GM12864 (cell line): ENCODE measurements at places on chromosomes 4 and X.

GRCh38 chr4:76562161-76562560 lies 127.1 kb downstream of the SHROOM3 start:
- DNase-seq = no peak

- DNase-seq = no peak
Observed at GRCh38 chrX:46178763-46179162, 366.5 kb downstream of the ZNF674 start.

DNA sequence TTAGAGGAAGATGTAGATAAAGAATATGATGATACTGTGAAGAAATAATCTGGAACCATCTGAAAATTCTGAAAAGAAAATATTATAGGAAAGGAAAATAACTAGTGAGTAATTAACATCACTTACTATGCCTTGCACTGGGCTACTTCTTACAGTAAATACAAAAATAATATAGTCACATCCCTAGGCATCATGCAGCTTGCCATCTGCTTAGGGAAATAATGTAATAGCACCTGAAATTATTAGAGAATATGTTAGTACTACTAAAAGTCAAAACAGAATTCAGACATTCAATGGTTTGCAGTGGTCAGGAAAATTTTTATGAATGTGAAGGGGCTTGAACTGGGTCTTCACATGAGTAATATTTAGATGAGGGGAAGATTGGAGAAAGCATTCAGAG lies 272.2 kb upstream of the EMCN start:
- no peak for DNase-seq

- DNase-seq = no peak
Observed at GRCh38 chrX:3815896-3816664, 102.6 kb upstream of the PRKX start.

- DNase-seq = no peak
Observed at GRCh38 chr4:157170321-157170720, 50.2 kb upstream of the GRIA2 start.

DNA sequence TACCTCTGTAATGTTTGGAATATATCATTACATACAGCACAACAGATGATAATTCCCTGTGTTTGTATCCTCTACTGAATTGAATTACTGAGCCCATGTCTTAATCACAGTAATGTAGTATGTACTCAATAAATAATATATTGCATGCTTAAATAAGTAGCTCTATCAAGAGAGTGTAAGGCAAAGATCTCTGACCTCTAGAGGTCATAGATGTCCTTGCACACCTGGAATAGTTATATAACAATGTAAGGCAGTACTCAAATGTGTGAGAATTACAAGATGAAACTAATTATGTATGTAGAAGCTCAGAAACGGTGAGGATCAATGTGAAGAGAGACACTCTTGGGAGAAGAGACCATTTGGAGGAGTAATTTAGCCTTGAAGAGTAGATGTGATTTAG lies 14.3 kb upstream of the GCNA start:
- DNase-seq = no peak

GRCh38 chr4:7185487-7186030 lies 6.8 kb upstream of the SORCS2 start:
- DNase-seq = no peak

GRCh38 chr4:147987252-147987651 lies 255.4 kb downstream of the ARHGAP10 start:
- DNase-seq = no peak

GRCh38 chr4:119130365-119131065 lies 5.1 kb upstream of the MYOZ2 start:
- DNase-seq = no peak

DNA sequence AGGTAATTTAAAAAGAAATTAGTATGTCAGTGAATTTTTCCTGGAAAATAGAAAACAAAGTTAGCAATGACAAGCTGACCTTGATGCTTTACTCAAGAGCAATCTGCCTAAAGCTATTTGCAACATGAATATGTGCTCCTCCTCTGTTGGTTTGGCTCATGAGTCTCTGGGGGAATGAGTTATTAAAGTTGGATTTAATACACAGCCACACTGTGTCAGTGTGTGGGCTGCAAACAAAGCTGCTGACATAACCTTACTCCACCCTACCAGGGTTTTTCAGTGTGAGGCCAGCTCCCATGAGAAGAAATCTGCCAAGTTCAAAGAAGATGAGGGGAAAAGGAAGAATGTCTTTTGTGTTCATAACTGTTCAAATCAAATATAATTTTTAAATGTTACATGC lies 280.5 kb downstream of the TLL1 start:
- no peak for DNase-seq

DNA sequence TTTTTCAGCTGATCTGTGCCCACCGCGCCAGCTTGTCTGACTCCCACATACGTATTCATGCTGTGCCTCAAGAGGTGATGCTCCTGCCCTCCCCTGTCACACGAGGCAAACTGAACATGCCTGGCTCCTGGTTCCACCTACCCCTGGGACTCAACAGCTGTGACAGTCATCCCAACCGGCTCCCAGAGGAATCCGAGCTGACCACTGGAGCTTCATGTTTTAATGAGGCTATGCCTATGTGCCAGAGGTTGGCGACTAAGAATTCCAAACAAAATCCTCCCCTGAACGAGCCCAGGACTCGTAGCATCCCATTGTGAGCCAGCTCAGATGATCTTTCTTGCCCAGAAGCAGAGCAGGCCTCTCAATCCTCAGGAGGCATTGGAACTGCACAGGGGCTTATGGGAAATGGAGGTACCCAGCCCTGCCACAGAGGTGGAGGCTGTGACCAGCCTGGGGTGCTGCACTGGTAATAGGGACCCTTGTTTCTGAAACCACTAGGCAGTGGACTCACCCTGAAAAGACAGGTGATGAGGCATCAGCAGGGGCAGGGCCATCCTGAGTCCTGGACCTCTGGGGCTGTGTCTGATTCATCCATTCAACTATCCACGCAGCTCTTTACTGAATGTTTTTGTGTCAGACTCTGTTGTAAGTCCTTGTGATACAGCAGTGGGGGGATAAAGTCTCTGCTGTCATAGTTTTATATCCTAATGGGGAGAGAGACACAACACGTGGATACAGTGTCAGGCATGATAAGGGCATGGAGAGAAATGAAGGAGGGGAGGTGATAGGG lies 325.0 kb downstream of the EVC2 start:
- DNase-seq = no peak

- no peak for DNase-seq
Observed at GRCh38 chr4:143186212-143186611, 1.5 kb downstream of the USP38 start.

- no peak for DNase-seq
Observed at GRCh38 chr4:137299281-137299680, 233.0 kb downstream of the PCDH18 start.

DNA sequence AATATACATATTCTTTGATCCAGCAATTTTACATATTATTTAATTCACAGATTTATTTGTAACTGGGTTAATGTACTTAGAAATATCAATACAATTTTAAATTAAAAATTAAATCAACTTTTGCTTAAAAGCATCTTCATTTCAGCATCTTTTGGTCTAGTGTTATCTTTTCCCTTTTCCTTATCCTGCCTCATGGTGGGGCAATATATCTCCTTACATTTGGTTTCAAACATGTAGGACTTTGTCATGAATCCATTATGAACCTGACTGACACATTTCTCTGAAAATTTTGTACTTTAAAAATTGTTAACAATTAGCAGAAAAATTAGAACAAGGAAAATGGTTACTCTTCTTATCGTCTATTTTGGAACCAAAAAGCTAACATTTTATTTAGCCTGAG lies 42.8 kb upstream of the ANK2 start:
- DNase-seq = no peak

GRCh38 chr4:86283371-86283770 lies 76.5 kb downstream of the MAPK10 start:
- no peak for DNase-seq

- no peak for DNase-seq
Observed at GRCh38 chr4:19130866-19131265, 1109.3 kb upstream of the LCORL start.

DNA sequence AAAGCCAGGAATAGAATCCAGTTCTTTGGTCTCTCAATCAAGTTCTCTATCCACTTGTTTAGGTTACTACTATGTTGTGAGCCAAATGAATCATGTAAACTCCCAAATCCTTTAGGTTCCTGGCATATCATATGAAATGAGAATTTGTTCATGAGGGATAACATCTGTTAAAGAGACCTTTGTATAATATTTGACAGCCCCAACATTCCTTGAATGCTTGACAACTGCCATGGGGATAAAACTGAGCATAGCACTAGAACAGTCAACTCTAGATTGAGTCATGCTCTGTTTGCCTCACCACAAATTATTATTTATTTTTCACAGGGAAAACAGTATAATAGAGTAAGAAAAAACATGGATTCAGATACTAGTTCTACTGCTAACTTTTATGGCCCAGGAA lies 93.3 kb downstream of the NAA11 start:
- no peak for DNase-seq

GRCh38 chrX:1784773-1785172 lies 169.9 kb downstream of the ASMT start:
- no peak for DNase-seq

GRCh38 chr4:38188136-38188535 lies 227.9 kb downstream of the PTTG2 start:
- DNase-seq = no peak

DNA sequence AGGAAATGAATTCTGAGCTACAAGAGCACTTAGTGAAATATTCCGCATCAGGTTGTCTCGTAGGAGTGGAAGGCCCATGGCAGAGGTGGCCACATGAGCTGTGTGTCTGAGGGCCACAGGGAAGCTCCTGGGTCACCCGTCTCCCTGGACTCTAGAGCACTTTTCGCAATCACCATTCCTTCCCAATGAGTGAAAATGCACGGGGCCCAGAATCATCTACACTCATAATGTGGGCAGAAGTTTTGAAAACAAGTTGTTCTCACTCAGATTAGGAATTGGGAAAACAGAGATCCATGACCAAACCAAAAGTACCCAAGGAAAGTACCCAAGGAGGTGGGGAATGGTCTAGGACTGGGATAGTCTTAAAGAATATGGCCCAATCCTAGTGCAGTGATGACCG lies 94.4 kb downstream of the SCD5 start:
- no peak for DNase-seq

GRCh38 chrX:20637351-20637750 lies 370.6 kb upstream of the RPS6KA3 start:
- no peak for DNase-seq

DNA sequence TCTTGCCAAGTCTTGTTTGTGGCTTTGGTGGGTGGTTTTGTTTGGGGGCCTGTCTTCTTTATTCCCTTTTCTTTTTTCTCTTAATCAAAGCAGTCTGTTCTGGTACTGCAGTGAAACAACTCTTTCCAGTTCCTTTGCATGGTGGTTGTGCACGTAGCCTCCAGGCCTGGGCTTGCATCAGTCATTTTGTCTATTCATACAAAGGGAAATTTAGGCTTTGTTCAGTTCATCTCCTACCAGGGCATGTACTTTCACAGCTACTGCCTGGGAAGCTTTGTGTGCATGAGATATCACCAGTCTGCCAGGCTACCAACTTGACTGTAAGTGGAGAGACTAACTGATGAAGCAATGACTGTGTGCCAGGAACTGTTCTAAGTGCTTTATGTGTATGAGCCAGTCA lies 8.5 kb downstream of the TRIM2 start:
- no peak for DNase-seq
